ENCODE measurements at places on chromosomes 2 and 18.

GRCh38 chr18:75455249-75456198, 28.0 kb upstream of the SMIM21 start:
- peak; percentile 38 for DNase-seq

DNA sequence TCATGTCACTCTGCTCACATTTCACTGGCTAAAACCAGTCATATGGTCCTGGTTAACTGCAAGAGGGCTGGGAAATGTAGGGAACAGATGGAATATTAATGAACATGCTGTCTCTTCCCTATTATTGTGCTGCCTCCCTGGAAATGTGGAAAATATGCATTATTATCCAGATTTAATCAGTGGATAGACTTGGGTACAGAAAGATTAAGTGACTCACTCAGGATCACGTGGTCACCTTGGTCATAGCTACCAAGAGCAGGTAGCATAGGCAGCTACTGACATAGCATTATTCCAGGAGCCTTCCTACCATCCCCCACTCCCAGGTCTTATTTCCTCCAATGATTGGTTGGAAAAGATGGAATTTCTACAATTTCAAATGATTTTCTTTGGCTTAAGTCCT, 141.1 kb downstream of the HRH4 start:
- DNase-seq, result peak; percentile 1

DNA sequence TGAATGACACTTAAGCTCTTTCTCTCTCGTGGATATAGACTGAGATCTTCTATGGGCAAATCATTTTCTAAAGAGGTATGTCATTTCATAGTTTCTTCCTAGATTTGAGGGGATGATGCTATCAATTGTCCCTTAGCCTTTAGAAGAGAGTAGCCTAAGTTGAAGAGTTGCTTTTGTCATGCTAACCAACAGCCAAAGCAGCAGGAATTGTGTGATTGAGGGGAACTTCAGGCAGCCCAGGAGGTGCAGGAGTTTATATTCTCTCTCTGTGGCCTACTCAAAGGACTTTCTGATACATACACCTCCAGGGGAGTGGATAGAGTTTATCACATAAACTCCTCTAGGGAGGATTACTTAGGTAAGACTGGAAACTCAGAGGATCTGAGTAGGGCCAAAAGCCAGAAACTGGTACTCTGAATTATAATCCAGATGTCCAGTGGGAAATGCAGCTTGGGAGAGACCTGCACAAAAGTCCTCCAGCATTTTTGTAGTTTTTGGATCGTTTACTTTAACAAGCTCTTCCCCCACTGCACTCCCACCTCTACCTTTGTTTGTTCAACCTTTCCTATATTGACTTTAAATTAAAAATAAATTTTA, 150.7 kb upstream of the CCDC68 start:
- no peak for DNase-seq

GRCh38 chr2:85814802-85815550, 61.2 kb downstream of the ATOH8 start:
- no peak for DNase-seq

- DNase-seq, result no peak
Measured at GRCh38 chr2:95575857-95576256, 15.9 kb upstream of the TRIM43 start.

GRCh38 chr2:10466801-10467200, 18.7 kb upstream of the ODC1 start:
- DNase-seq, result no peak

DNA sequence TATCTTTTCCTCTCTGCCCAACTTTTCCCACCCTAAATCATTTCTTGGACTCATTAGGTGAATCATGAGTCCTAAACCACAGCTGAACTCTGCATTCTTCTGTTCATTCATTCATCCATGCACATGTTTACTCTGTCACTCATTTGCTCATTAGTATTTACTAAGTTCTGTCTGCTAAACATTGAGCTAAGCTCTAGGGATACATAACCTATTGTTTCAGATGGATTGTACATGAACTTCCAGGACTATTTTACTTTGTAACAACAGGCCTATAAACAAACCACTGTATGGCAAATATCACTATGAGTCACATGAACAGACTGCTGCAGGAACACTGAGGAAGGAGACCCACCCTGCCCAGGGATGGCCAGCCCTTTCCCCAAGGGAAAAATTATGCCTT, 14.6 kb upstream of the DYNC2LI1 start:
- DNase-seq, result peak; percentile 95

GRCh38 chr18:57889841-57890240, 86.7 kb upstream of the ATP8B1 start:
- no peak for DNase-seq

DNA sequence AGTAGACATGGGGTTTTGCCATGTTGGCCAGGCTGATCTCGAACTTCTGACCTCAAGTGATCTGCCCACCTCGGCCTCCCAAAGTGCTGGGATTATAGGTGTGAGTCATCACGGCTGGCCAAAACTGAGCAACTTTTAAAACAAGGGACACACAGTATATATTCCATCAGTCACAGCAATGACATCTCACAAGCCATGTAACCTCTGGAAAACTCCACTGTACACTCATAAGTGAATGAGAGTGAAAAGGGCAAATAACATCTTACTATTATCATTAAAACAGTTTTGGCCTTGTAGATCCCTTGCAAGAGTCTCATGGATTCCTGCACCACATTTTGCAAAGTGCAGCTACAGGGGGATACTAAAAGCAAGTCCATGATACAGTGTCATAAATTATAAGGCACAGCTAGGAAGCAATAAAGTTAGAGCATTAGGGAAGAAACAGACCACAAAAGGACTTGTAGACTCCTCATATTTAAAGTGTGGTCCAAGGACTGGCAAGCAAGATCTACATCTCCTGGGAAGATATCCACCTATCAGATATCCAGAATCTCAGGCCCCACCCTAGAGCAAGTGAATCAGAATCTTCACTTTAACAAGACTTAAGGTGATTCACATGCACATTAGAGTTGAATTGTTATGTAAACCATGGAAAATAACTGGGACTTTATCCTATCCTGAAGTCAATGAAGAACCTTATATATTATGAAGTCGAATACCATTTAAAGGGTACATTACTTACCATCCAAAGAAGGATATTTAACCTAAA, 5.7 kb downstream of the SMC6 start:
- DNase-seq, result peak; percentile 53

DNA sequence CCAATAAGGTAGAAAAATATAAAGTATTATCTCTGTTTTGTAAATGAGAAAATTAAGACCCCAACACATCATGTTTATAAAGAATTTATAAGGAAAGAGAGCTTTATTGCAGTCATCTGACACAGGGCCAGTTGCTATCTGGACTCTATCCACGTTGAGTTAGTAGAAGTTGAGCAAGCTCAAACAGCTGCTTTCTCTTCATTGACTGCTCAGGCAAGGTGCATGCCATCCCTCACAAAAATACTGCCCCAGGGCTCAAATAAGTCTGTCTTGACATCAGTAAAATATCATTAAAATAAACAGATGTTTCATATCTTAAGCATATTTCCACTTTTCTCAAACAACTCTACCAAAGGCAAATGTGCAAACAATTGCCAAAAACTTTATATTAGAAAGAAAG, 14.8 kb downstream of the COL5A2 start:
- peak; percentile 75 for DNase-seq

DNA sequence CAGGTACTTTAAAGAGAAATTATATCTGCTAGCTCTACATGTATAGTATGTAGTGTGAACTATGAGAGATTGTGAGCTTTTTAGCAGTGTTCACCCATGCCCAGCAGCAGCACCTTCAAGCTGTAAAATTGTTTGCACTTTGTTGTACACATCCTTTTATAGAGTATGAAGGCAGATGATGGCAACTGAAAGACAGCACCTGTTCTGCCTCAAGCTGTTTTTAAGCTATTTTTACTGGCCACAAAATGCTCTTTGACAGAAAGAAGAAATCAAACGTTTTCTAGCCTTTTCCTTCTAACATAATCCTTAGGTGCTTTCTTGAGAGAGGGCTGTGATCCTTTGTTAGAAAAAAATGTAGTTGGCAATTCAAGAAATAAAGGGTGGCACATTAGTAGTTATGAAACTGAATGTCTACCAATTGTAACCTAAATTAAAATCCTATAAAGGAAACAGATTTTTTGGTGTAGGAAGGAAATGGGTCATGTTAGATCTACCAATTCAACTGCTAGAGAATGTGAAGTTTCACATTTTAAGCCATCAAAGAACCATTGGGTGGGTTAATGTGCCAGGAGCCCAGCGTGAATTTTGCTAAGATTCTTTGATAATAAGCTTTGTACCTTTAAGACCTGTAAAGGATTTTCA, 59.5 kb downstream of the R3HDM1 start:
- DNase-seq, result no peak

- DNase-seq, result no peak
Measured at GRCh38 chr2:55871637-55872036, 51.9 kb downstream of the EFEMP1 start.

GRCh38 chr2:177983183-177983788, 89.3 kb downstream of the PDE11A start:
- DNase-seq, result peak; percentile 65

DNA sequence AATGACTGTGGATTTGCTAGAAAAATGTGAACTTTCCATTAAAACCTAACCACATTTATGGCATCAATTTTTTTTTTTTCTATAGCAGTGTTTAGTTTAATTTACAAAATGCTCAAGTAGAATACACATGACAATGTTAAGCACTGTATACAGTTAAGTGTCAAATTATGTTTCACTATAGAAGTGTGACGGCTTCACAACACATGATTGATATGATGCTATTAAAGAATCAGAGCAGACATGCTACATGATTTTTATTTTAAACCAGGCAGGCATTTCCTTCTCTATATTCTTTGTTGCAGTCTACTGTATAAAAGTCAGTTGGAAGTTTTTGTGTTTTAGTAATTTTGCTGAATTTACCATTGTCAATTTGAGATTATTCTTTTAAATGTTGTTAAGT, 43.6 kb downstream of the PROKR1 start:
- DNase-seq, result no peak

DNA sequence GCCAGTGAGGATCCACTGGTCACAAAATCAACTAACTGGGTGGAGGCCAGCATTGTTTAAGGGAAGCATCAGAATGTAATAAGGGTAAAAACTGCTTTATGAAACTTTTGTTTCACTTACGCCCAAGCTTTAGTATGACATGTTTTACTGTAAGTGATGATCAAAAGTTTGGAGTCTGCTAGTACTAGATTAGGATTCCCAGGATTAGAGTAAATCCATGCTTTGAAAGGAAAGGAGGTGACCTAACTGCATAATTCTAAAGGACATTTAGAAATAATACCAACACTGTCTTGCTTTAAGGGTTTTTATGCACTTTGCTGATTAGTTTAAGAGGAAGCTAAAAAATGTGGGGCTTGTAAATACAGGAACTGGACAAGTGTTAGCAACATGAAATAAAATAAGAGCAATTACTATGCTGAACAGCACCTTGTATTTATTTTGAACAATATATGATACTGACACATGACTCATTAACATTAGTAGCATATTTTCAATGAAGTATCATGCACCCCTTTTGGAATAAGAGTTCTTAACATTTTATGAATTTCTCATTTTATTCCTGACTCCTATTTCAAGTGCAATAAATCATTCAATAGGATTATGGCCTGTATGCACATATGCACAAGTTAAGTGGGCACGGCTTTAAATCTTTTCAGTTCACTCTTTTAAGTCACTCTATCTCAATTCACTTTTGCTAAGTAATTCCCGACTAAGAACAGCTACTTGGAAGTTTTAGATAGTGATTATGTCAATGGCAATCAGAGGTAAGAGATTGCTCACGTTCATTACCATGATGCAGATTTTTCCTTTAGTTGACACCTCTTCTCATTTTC, 62.5 kb downstream of the STK39 start:
- DNase-seq, result no peak

GRCh38 chr2:236879416-236879963, 206.2 kb upstream of the COPS8 start:
- DNase-seq, result no peak

GRCh38 chr18:2425426-2426317, 145.6 kb downstream of the METTL4 start:
- DNase-seq, result peak; percentile 29

DNA sequence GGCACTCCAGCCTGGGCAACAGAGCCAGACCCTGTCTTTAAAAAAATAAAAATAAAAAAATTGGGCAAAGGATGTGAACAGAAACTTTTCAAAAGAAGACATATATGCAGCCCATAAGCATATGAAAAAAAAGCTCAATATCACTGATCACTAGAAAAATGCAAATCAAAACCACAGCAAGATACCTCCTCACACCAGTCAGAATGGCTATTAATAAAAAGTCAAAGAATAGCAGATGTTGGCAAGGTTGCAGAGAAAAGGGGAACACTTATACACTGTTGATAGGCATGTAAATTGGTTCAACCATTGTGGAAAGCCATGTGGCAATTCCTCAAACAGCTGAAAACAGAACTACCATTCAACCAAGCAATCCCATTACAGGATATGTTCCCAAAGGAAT, 204.1 kb upstream of the SRD5A2 start:
- no peak for DNase-seq

GRCh38 chr18:47944972-47945852, 14.8 kb upstream of the SMAD2 start:
- DNase-seq, result peak; percentile 75

DNA sequence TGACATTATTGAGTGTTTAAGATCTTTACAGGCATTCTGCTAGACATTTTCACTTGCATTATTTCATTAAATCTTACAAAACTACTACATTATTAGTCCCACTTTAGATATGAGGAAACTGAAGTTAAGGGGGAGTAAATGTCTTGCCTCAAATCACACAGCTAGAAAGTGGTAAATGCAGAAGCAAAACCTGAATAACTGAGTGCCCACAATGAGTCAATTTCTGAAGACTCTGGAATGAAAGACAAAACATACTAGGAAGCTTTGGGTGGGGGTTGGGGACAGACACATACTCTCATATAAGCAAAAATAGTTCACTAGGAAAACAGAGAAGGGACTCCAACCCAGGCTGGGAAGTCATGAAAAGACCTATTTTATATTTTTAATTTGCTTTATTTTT, 214.4 kb upstream of the LRATD1 start:
- DNase-seq, result peak; percentile 17

- peak; percentile 95 for DNase-seq
Measured at GRCh38 chr2:99662761-99663341, 173.0 kb upstream of the REV1 start.

GRCh38 chr2:101349893-101350662, 37.2 kb downstream of the CREG2 start:
- DNase-seq, result peak; percentile 80

GRCh38 chr2:144550084-144550483, 30.2 kb upstream of the ZEB2 start:
- DNase-seq, result no peak

- peak; percentile 96 for DNase-seq
Measured at GRCh38 chr2:191264647-191265081, 19.5 kb downstream of the MYO1B start.

- peak; percentile 57 for DNase-seq
Measured at GRCh38 chr2:101464841-101465240, 10.1 kb downstream of the RFX8 start.

Data from fibroblast of mammary gland (primary cell).